Fibroblast of lung (primary cell): ENCODE measurements at places on chromosomes 2 and 18. TPM values are rescaled to one million over a fixed set of nuclear protein-coding genes. Genes with fewer than 3 reads are reported as not detected.

RAD51AP2 gene
- 0.02 TPM in 1 of 2 replicates, not detected in the other for polyA plus RNA-seq

UPP2 gene
- polyA plus RNA-seq: not detected in 2 replicates

SCYGR7 gene
- not detected in 2 replicates for polyA plus RNA-seq

RGPD3 gene
- 0.07 and 0.12 TPM in 2 replicates for polyA plus RNA-seq
